ENCODE measurements at places on chromosomes 7 and 10.

- DNase-seq: no peak
These were observed 26.1 kb downstream of the UBE2H start for GRCh38 chr7:129926618-129927017.

- DNase-seq: no peak
These were observed 349.3 kb downstream of the CXCL12 start for GRCh38 chr10:44035474-44036197.

GRCh38 chr7:31934551-31934950, 135.7 kb downstream of the PDE1C start:
- DNase-seq: no peak

DNA sequence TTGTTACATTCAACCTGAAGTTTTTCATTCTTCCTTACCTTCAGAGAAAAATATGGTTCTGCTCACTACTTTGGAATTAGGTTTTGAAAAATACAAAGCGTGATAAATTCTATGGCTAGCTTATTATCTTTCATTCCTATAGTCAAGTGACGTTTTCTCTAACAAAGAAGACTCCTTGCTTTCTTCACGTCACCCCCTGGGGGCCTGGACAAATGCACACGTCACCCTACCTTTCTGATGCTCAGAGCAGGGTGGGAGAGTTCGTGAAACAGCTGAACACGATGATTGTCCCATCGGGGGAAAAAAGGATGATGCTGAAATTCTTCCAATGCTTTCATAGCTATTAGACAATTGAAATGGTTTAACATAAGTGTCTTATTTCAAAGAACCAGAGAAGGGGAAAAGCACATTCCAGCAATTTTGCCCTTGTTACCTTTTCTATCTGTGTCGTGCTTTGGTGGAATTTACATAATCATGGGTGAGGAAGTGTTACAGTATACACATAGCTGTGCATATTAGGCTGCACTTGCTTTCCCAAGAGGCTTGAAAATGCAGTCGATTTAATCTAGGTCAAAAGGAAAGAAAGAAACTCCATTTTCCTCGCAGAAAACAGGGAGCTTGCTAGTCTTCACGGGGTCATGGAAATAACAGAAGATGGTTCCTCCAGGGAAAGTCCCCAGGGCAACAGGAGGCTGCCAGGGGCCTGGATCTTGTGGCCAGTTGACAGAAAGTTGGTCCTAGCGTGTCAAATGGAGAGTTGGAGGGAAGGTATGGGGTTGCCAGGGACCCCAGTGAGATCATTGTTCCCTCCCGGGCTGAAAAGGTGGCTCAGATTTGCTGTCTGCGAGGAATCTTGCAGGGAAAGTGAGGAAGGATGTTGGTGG, 189.2 kb downstream of the CELF2 start:
- no peak for DNase-seq

- DNase-seq: no peak
These were observed 95.7 kb downstream of the CDK6 start for GRCh38 chr7:92740700-92741126.

- DNase-seq: no peak
These were observed 106.1 kb upstream of the HABP2 start for GRCh38 chr10:113446739-113447138.

DNA sequence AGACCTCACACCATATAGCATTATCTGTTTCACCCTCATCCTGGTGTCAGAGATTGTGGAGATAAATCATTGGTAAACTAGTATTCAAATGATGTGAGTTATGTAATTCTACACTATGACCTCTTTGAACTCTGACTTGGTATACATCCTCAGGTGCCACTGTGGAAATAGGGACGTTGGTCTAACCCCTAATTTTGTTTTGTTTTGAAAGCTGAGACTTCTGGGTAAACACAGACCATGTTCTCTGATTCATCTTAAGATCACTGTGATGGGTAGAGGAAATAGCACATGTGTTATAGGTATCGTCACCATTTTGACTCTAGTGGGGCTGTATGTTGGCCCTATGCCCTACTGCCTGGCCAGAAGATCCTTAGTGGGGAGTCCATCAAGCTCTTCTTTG, 241.6 kb downstream of the CCDC7 start:
- DNase-seq: no peak

- DNase-seq: no peak
These were observed 20.3 kb downstream of the SBDS start for GRCh38 chr7:66974986-66975590.

DNA sequence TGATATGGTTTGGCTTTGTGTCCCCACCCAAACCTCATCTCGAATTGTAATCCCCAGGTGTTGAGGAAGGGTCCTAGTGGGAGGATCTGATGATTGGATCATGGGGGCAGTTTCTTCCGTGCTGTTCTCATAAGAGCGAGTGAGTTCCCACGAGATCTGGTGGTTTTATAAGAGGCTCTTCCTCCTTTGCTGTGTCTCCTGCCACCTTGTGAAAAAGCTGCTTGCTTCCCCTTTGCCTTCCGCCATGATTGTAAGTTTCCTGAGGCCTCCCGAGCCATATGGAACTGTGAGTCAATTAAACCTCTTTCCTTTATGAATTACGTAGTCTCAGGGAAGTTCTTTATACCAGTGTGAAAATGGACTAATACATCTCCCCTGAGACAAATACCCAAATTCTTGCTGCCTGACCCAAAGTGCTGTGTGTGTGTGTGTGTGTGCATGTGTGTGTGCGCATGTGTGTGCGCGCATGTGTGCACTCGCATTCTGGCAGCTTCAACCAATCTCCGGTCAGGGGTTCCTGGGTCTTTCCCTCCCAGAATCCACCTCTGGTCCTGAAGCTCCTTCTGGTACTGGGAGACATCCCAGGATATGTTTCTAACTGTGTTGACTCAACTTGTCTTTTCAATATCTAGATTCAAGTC, 98.1 kb upstream of the LRRC4 start:
- no peak for DNase-seq

- DNase-seq: no peak
These were observed 40.3 kb downstream of the FAM53B start for GRCh38 chr10:124703778-124704427.

DNA sequence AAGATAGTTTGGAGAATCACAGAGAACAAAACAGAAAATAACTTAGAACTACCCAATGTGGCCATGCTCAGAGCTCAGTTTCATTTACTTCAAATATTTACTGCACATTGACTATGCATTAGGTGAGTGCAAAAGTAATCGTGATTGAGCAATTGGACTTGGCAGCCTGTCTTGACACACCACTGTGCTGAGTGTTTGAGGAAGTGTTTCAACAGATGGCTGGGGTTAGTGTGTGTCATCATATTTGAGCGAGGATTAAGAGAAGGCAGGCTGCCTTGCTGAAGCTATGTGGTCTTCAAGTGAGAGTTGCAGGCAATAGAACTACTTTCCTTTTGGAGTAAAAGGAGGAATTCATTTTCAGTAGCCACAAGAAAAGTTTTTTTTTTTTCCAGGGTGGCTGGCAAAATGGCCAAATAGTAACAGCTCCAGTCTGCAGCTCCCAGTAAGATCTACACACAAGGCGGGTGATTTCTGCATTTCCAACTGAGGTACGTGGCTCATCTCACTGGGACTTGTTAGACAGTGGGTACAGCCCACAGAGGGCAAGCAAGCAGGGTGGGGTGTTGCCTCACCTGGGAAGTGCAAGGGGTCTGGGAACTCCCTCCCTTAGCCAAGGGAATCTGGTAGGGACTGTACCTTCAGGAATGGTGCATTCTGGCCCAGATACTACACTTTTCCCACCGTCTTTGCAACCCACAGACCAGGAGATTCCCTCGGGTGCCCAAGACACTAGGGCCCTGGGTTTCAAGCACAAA, 37.6 kb downstream of the AKR1C4 start:
- DNase-seq: no peak

DNA sequence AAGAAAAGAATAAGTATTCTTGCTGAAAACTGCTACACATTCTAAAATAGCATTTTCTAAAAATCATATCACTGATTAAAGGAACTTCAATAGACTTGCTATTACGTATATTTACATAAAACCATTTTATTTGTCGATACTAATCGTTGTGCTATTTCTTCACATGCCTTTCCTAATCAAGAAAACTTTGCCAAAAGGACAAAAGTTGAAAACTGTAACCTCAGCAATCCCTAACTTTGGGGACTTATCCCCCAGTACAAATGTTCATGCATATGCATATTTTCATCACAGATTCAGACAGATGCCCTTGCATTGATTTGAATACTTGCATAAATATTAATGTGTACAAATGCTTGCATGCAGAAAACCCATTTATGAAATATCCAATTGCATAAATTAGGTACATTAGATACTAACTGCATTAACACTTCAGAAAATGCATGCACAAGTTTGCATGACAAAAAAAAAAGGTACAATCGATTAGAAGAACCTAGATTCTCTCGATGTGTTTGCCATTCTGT, 35.6 kb upstream of the NEBL start:
- no peak for DNase-seq

DNA sequence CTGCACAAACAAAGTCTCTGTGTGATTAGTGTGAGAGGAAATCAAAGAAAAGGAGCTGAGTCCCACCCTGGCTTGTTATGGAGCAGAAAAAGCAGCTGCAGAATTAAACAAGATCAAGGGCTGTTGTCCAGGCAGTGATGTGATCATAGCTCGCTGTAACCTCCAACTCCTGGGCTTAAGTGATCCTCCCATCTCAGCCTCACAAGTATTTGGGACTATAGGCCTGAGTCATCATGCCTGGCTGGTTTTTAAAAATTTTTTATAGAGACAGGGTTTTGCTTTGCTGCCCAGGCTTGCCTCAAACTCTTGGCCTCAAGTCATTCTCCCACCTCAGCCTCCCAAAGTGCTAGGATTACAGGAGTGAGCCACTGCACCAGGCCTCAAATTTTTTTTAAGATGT, 88.9 kb downstream of the IPMK start:
- no peak for DNase-seq

DNA sequence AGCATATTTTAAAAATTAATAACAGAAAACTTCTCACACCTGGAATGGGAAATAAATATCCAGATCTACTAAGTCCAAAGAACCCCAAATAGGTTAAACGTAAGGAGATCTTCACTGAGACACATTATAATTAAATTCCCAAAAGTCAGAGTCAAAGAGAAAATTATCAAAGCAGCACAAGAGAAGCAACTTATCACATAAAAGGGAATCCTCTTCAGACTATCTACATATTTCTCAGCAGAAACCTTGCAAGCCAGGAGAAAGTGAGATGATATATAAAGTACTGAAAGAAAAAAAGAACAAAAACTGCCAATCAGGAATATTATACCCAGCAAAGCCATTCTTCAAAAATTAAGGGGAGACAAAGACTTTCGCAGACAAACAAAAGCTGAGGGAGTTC, 756.4 kb downstream of the SUGCT start:
- DNase-seq: no peak

- DNase-seq: no peak
These were observed 874.1 kb downstream of the GRM8 start for GRCh38 chr7:126378642-126379041.

GRCh38 chr7:37833107-37833817, 15.1 kb upstream of the NME8 start:
- peak; percentile 17 for DNase-seq

GRCh38 chr10:118237930-118238329, 104.2 kb downstream of the FAM204A start:
- no peak for DNase-seq

- DNase-seq: no peak
These were observed 37.7 kb upstream of the MINDY3 start for GRCh38 chr10:15898046-15898445.

DNA sequence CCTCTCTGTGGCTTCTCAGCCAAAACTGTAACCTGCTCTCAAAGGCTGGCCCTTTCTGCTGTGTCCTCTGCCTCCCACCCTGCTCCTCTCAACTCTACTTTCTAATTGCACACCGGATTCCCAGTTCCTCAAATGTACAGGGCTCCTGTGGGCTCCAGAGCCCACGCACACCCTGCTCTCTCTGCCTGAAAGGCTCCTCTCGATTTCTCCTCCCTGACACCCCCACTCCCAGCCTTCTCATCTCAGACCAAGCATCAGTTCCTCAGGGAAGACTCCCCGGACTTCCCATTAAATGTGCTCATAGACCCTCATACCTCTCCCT, 111.7 kb upstream of the STEAP1B start:
- no peak for DNase-seq

DNA sequence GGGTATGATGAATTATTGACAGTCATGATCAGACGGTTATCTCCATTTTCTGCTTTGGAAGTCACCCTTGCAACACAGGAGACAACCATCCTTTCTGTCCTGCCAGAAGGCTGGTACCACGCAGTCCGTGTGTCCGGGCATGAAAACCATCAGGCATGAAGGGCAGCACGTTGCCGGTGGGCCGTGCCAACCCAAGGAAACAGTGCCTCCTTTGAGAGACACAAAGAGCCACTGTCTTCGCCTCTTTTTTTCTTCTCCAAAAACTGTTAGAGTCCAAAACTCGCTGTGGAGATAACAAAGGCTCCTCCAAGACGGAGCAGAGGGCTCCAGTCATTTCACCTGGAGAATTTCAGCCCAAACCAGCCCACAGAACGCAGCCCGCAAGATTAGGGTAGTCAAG, 60.4 kb upstream of the ARHGAP21 start:
- no peak for DNase-seq

DNA sequence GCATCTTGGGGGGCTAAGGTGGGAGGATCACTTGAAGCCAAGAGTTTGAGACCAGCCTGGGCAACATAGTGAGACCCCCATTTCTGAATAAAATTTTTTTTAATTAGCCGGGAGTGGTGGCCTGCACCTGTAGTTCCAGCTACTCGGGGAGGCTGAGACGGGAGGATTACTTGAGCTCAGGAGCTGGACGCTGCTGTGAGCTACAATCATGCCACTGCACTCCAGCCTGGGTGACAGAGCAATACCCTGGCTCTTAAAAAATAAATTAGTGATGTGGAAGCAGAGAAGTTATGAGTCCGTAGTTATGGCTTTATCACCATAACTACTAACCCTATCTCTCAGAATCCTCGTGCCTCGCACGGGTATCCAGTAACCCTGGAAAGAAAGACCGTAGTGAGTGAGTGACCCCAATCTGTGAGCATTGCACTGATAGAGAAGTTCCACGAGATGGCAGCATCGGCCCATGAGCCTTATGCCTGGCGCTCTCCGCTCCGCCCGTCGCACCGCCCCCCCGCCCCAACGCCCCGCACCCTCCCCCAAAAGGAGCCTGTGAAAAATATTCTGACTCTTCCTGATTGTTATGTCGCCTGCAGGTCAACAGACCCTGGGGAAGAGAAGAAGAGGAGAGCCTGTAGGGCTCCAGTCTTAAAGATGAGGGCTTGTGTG, 4.9 kb upstream of the SLC29A3 start:
- DNase-seq: peak; percentile 54
